ENCODE measurements at places on chromosomes 3 and 15.

DNA sequence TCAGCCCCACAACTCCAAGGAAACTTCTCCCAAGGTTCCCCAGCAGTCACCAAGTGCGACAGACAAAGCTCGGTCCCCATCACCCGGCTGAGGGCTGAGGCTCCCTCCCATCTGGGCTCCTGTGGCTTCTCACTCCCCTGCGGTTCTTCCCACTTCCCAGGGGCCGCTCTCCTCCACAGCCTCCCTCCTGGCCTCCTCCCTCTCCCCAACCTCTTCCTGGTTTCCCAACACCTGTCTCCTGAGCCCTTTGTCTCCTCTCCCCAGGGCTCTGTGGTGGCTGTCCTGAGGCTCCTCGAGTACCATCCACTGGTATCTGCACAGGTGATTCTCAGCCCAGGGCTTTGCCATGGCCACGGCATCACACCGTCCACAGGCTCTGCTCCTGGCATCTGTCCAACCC lies 113.2 kb upstream of the NSMCE3 start:
- DNase-seq, result no peak

DNA sequence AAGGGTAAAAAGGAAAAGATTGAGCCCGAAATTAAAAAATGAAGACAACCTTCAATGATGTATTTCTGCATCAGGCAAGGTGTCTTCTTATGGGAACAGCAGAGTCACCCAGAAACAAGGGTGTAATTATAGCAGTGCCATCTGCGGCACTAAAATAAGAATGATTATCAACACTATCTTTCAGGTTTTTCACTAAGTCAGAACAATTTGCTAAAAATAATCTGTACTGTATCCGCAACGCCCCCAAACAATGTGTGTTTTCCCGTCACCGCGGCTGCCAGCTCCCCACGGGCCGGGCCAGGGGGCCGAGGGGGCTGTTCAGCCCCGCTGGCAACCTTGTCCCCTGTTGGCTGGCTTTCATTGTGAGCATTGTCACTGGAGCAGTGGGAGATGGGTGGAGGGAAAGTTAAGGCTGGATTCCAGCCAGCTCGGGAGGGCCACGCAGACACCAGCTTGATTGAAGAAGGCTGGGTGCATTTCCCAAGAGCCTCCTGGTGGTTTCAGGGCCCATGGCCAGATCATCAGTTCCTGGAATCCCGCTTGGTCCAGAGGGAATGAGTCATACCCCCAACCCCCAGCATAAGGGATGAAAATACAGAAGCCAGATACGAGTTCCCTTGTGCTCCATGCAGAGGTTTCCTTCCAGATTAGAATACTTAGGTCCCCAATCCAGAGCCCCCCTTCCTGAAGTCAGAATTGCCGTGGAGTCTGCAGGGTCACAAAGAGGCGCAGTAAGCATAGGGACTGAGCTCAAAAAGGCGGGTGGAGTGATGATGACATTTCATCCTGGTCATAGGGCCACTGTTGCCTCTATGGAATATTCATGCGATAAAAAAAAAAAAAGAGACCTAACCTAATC lies 90.2 kb upstream of the KLF13 start:
- DNase-seq, result no peak

DNA sequence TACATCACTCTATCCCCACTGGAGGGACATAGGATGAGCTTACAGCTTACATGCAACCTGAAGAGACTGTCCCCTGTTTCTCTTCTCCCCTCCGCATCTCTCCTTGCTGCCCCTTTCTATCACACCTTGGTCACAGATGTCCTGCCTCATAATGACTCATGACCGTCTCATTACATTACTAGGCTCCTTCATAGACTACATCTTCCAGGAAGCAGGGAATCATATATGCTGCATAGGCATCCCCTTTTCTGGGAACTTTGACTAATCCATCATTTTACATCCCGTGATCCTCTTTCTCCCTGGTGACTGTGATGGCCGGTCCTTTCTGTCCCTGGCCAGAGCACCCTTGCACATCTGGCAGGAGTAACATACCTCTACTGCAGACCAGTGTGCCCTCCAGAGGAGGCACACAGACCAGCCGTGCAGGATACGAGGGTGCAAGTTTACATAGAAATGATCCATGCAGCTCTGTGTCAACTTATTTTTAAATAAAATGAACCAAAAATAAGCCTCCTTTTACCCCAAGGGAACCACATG lies 188.9 kb downstream of the CACNA2D3 start:
- DNase-seq, result no peak

- no peak for DNase-seq
Observed at GRCh38 chr3:71629711-71630110, 46.2 kb upstream of the FOXP1 start.

DNA sequence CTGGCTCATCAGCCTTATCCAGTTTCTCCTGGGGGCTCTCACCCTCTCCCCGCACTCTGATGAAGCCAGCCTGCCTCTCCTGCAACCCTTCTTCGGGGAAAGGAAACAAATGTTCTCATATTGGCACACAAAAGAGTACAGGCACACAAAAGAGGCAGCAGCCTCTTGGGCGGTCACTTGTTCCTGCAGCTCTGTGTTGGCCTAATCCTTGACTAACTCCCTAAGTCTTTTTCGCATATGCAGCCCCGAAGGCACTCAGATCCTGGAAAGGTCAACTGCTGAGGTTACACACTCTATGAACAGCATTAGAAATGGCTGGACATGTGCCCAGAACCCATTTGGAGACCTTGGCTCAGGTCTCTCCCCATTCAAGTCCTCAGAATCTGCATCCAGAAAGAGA lies 7.4 kb upstream of the CAMP start:
- no peak for DNase-seq

DNA sequence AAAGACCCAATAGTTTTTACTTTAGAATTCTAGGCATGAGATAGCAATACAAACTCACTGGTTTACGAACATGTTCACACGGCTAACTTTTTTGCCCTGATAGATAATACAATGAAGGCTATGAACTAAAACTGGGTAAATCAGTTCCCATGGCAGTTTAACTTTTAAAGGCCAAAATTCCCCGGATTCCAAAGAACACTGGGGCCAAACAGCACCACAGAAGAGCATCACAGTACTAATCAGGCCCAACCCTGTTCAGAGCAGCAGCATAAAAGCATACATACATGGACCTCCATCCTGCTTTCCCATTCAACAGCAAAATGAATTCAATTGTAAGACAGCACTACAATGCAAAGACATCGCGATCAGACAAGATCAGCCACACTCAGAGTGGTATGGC lies 540.3 kb upstream of the CCDC54 start:
- DNase-seq, result no peak

DNA sequence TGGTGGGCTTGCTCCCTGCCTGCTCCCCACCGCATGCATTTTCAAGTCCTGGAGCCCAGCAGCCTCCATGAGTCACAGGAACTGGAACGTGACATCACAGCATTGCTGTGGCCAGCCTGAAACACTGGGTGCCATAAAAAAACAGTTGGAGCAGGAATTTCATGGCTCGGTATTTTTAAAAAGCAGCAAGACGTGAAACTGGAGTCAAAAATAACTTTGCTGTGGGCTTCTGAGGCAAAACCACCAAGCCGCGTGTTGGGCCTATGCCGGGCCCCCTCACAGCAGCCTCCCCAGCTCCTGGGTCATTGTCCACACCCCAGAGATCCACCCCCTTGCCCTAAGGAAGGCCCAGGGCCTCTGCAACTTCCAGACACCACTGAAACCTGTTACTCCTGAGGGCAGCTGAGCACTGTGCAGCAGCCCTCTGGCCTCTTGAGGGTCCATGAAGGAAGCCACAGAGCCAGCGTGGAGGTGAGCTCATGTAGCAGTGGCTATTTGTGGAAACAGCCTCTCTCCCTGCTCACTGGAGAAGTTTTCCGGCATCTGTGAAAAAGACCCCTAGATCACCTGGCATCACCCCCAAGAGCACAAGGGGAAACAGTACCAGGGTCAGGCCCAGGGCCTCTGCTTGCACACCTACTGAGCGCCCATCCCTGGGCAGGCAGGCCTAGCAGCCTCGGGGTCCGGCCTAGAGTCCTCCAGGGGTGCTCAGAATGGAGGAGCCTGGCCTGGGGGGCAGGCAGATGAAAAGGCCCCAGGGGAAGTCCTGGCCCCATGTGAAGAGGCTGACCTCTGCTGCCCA lies 34.0 kb upstream of the DUSP7 start:
- DNase-seq, result no peak

GRCh38 chr3:178964551-178964950 lies 107.1 kb downstream of the ZMAT3 start:
- DNase-seq, result no peak

GRCh38 chr3:24344784-24345439 lies 149.7 kb downstream of the THRB start:
- no peak for DNase-seq

DNA sequence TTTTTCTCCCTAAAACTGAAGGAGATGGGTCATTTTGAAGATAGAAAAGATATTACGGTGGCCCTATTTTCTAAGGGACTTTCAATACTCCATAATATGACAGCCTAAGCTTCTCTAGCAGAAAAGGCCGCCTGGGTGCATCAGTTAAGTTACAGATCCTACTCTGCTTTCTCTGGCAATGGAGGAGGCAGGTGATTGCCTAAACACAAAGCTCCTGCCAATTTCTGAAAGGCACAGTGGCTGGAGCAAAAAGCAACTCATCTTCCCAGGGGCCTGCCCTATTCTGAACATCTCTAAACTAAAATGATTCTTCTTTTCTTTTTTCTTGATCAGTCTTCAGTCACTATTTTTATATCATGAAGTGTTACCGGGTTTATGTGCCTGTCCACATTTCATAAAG lies 276.7 kb downstream of the CNTN4 start:
- DNase-seq, result no peak

GRCh38 chr15:40618023-40618422 lies 24.0 kb downstream of the KNL1 start:
- no peak for DNase-seq

DNA sequence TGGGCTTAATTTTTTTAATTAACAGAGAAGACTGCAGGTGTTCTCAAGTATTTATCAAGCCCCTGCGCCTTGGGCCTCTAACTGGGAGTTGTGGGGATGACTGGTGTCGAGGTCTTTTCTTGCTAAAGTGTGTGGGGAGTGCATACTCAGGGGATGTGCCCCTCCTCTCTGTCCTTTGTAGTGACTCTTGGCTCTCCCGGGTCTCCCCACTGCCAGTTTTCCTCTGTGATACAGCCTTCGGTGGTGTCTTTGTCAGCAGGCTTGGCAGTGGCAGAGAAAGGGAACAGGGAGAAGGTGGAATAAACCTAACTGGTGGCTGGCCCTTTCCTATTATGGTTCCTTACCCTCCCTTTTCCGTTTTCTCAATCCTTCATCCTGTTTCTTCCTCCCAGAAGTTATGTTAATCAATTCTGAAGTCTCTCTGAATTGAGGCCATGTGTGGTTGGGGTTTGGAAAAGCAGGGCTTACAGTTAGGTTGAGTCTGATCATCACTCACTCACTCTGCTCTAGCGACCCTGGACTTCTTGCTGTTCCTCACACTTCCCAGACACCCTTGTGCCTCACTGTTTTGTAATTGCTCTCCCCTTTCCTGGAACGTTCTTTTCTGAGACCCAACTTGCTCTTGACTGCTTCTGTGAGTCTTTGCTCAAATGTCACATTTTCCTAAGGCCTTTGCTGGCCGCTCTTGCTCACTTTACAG lies 158.1 kb downstream of the PTPRG start:
- no peak for DNase-seq

DNA sequence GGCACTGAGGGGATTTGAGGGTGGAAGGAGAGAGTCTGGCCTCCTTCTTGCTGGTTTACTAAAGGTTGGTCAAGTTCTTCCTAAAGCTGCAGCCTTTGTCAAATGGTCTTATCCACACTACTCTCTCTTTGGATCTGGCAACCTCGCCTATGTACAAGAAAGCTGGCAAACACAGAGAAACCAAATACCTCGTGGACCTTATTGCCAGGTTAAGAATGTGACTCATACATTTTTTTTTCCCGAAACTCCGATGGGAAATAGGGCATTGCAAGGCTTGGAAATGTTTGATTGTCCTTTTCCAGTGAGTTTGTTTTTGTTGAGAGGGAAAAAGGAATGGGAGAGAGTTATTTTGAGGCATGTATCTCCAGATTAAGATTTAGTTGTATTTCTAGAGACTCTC lies 13.9 kb downstream of the EOMES start:
- no peak for DNase-seq

DNA sequence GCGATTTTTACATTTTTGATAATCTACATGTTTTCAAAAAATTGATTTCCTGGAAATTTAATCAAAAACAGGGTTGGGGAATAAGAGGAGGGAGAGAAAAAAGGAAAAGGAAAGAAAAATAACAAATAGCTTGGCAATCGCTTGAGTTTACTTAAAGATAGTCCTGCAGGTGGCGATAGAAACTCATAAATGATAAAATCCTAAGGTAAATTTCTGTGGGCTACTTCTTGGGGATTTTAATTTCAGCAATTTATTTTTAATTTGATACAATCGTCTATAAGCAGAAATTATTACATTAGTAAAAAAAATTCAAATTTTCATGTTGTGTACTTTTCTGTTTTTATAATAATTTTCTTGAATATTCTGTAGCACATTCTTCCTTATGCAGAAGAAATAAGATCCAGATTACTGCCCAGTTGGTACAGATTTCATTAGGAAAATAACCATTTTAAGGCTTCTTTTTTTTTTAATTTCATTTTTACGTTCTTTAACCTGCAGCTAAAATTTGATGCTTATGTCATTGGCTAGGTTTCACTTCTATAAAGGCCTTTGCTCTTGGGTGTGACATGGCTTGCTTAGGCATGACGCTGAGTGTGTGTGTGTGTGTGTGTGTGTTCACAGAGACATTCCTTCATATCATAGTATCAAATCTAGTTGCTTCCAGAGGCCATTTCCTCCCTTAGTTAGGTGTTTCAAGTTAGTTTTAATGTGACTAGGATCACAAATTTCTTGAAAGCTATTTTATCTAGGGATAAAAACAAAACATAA lies 181.8 kb downstream of the MCTP2 start:
- DNase-seq, result no peak

- DNase-seq, result no peak
Observed at GRCh38 chr3:57158813-57159738, 6.1 kb downstream of the IL17RD start.

DNA sequence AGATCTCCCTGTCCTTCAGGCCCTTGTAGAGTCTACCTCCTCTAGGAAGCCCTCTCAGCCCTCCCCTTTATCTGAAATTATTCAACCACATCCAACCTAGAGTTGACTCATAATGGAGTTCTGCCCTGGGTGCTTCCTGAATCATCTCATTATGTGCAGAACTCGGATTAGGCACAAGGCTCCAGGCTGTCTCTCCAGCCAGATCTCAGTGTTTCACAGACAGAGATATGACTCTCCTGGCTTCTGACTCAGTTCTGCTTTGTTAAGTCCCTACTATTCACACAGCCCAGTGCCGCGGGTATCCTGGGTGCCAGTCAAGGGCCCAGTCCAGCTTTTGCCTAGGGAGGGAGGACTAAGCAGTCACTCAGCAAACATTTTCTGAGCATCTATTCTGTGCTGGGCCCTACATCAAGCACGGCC lies 9.3 kb downstream of the STRA6 start:
- no peak for DNase-seq

DNA sequence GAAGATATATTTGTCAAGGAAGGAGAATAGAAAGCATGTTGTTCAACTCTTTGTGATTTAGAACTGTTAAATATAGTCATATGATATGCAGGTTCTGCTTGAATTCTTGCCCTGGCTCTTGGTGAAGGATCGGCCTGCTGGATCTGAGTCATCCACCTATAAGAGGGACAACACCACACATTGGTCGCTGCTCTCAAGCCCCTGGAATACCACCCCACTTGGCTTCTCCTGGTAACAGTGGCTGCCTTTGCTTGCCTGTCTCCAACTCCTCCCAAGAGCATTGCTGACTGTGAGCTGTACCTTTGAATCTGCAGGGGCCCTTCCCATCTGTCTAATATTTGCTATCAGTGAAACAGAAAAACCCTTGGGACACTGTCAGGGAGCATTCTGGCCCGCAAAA lies 78.9 kb upstream of the DGKG start:
- no peak for DNase-seq
